CD4-positive, alpha-beta T cell treated with Interleukin-15 for 4 hours (primary cell): ENCODE measurements at places on chromosomes 4 and X.
A peak's percentile ranks its signal among the peaks of the same experiment; 100 is the strongest.

DNA sequence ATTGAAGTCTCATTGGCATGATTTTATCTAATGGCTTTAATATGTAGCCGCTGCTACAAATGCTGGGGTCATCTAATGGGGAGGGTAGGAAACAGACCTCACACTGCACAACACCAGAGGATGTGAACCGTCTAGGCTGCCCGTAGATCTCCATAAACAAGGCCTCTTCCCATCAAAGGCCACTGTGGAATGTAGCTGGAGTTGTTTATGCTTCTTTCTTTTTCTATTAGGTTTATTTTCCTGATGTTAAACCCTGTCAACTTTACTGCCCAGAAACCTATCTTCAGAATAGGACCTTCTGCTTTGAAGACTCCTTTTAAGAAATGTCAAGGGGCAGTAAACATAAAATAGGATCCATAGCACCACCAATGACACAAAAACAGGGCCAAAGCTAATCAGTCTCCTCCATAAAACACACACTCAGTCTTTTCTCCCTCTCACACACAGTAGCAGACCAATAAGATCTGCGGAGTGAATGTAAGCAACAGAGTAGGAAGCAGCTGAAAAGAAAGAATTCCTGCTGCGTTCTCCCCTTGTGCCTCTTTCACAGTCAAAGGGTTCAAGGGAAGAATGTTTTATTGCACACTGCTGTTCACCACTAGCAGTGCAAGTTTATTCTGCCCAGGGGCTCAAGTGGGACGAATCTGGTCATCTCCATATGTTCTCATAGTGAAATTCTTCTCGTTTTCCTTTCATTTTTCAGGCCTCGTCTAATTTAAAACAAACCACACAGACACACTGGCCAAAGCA lies 72.2 kb downstream of the MAML3 start:
- no peak for DNase-seq

DNA sequence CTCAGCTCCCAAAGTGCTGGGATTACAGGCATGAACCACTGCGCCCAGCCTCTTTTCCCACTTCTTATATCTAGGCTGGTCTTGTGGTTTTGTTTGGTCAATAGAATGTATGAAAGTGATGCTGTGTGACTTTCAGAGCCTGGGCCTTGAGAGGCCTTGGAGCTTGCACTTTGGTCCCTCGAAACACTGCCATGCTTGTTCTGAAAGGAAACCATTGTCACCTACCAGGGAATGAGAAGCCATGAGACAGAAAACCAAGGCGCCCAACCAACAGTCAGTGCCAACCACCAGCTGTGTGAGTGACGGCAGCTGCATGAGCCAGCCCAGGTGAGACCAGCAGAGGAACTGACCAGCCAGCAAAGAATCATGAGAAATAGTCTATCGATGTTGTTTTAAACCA lies 57.4 kb downstream of the SCD5 start:
- no peak for DNase-seq

GRCh38 chr4:126123611-126124325 lies 809.0 kb downstream of the FAT4 start:
- no peak for DNase-seq

- no peak for DNase-seq
Measured at GRCh38 chrX:10358958-10359357, 202.2 kb downstream of the CLCN4 start.

- no peak for DNase-seq
Measured at GRCh38 chrX:123860983-123861382, 1.1 kb downstream of the XIAP start.

- DNase-seq: no peak
Measured at GRCh38 chr4:22492987-22493386, 22.9 kb downstream of the ADGRA3 start.

- no peak for DNase-seq
Measured at GRCh38 chr4:38818441-38818976, 13.9 kb upstream of the TLR1 start.

GRCh38 chr4:797066-797465 lies 28.9 kb downstream of the CPLX1 start:
- no peak for DNase-seq

GRCh38 chrX:110142096-110142495 lies 139.2 kb downstream of the TMEM164 start:
- no peak for DNase-seq

DNA sequence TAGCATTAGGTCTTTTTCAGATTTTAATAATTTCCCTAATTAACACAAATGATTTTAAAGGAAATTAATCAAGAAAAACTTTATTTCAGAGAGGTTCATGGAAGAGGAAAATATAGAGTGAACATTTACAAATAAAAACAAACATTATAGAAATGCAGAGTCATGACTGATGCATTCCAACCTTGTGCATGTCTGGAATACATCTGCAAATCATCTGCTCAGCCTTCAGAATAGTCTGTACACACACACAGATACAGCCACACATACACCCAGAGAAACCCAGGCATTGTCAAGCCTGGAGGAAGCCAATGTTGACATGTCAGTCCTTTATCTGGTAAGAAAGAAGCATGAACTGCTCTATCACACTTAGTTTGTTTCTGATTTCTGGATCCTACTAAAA lies 61.3 kb upstream of the NFKB1 start:
- no peak for DNase-seq

GRCh38 chrX:112645774-112646173 lies 34.0 kb downstream of the LHFPL1 start:
- no peak for DNase-seq

DNA sequence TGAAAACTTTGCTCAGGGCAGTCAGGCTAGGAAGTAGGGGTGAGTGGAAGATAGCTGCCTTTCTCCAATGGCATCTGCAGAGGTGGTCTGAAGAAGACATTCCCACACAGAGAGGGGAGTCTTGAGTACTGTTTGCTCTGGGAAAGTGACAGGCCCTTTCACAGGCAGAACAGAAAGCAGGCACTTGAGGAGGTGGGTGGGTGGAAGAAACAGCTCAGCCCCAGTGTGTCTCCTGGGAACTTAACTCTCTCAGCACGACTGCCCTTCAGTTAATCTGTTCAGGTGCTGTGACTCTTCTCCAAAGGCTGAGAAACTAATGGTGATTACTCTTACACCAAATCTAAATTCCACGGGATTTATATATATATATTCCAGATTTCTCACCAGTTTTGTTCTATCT lies 28.3 kb downstream of the ENOPH1 start:
- DNase-seq: no peak

- DNase-seq: peak; percentile 65
Measured at GRCh38 chr4:113899271-113900070, 80.0 kb downstream of the ARSJ start.

DNA sequence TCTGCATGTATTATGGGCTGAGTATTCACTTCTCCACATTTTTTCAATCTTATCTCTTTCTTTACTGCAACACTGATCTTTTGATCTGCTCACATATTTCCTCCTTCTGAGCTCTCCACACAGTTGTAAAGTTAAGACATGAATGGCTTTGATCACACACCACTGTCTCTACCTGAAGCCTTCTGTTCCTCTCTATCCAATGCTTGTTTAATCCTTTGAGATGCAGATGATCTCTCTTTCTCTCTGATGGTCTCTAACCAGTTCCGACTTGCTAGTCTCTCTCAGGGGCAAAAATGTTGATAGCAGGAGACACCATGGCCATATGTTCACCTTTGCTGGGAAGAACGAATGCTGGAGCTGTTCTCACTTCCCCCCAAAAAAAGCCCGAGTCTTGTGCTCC lies 162.4 kb downstream of the UNC5C start:
- no peak for DNase-seq

GRCh38 chrX:19063030-19063429 lies 59.2 kb downstream of the ADGRG2 start:
- no peak for DNase-seq

GRCh38 chr4:40719008-40719623 lies 30.6 kb upstream of the NSUN7 start:
- DNase-seq: no peak

DNA sequence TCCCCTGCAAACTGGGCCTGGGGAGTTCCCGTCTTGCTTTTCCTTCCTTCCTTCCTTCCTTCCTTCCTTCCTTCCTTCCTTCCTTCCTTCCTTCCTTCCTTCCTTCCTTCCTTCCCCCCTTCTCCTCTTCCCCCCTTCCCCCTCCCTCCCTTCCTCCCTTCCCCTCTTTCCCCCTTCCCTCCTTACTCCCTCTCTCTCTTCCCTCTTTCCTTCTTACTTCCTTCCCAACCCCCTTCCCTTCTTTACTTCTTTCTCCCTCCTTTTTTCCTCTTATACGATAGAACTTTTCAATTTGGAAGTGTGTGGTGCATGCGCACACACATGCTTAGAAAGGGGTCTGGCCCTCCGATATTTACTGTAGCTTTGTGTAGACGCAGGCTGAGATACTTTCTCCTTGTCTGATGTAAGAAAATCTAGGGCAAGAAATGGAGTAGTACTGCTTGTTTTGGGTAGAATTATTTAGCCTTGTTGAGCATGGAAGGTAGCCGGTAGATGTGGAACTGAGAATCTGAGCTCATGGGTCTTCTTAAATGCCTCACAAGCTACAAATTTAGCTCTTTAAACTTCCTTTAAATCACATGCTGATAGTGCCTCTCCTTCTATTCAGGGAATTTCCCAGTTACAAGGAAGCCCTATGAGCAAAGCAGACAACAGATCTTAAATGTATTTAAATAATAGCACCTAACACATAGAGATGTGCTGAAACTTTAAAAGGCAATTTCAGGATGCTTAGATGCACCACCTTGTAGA lies 189.6 kb downstream of the GPAT3 start:
- DNase-seq: no peak

DNA sequence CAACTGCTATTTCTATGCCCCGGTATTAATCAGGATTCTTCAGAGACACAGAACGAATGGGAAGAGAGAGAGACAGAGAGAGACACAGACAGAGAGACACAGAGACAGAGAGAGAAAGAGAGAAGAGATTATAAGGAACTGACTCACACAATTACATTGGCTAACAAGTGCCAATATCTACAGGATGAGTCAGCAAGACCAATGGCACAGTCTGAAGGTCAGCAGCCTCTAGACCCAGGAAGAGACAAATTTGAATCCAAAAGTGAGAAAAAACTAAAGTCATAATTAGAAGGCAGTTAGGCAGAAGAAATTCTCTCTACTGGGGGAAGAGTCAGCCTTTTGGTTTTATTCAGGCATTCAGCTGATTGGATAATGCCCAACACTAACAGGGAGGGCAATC lies 187.3 kb downstream of the MAB21L2 start:
- DNase-seq: no peak

GRCh38 chr4:2482693-2483092 lies 13.8 kb downstream of the RNF4 start:
- DNase-seq: peak; percentile 15

DNA sequence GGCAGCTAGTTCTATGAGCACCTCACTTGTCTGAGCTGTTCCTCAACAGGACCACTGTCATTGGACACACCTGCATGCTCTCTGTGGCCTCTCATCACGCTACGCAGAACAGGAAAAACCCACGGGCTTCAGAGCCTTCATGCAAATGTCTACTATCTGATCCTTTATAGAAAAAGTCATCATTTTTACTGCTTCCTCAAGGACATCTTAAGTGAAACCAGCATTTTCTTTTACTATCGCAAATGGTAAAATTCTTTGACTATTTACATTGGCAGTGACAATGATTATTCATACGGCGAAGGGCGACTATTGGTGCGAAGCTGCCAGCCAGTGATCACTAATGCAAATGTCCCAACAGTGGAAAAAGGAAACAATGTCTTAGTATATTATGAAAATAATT lies 147.0 kb downstream of the AFAP1 start:
- DNase-seq: no peak

- no peak for DNase-seq
Measured at GRCh38 chrX:151889421-151889820, 23.3 kb upstream of the MAGEA4 start.

- no peak for DNase-seq
Measured at GRCh38 chr4:123306769-123307168, 89.8 kb upstream of the SPRY1 start.

- DNase-seq: no peak
Measured at GRCh38 chr4:120694973-120695372, 227.6 kb downstream of the PRDM5 start.

GRCh38 chrX:43003204-43003565 lies 225.2 kb upstream of the PPP1R2C start:
- no peak for DNase-seq

GRCh38 chrX:105610411-105610810 lies 211.9 kb upstream of the NRK start:
- no peak for DNase-seq

GRCh38 chr4:46386570-46386969 lies 3.4 kb downstream of the GABRA2 start:
- no peak for DNase-seq

- no peak for DNase-seq
Measured at GRCh38 chr4:47287735-47288134, 175.8 kb downstream of the COMMD8 start.

DNA sequence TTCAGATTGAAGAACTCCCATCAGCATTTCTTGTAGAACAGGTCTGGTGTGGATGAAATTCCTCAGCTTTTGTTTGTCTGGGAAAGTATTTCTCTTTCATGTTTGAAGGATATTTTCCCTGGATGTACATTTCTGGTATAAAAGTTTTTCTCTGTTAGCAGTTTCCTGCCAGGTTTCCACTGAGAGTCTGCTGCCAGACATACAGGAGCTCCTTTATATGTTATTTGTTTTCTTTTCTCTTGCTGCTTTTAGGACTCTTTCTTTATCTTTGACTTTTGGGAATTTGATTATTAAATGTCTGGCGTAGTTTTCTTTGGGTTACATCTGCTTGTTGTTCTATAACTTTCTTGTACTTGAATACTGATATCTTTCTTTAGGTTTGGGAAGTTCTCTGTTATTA lies 486.5 kb downstream of the ARAP2 start:
- no peak for DNase-seq

DNA sequence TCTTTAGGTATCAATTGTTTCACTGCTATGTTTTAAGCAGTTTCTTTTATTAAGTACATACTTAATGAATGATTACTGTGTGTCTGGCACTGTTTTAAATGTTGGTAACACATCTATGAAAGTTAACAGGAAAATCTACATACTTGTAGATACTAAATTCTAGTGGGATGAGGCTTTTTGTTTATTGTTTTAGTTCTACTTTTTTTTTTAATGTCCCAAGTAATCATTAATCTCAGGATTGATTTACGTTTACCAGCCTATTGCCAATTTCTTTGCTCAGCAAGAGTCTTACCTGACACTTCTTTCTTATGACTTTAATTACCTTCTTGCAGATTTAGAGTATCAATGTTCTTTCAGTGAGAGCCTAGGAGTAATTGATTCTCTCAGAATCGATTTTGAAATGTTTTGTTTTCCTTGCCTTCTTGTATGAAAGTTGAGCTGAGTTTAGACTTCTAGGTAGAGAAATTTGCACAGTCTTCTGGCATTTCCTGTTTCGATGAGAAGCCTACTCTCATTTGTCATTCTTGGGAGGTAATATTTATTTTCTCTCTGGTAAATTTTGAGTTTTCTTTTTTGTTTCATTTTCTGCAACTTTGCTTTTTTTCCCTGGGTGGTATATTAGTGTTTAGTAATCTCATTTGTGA lies 235.2 kb upstream of the ANKRD50 start:
- no peak for DNase-seq
